ENCODE measurements at places on chromosomes 6 and 20.

- peak; percentile 16 for DNase-seq
These were observed 65.9 kb downstream of the PTPN1 start for GRCh38 chr20:50575865-50576720.

- DNase-seq, result no peak
These were observed 65.8 kb downstream of the ADTRP start for GRCh38 chr6:11712760-11713159.

GRCh38 chr6:30844118-30844535, 40.2 kb upstream of the DDR1 start:
- peak; percentile 12 for DNase-seq

- DNase-seq, result no peak
These were observed 14.6 kb upstream of the ZMYND8 start for GRCh38 chr20:47370850-47371782.

- DNase-seq, result no peak
These were observed 14.6 kb upstream of the ARMC12 start for GRCh38 chr6:35722121-35722761.

GRCh38 chr6:36360241-36361054, 23.8 kb upstream of the BNIP5 start:
- peak; percentile 74 for DNase-seq

DNA sequence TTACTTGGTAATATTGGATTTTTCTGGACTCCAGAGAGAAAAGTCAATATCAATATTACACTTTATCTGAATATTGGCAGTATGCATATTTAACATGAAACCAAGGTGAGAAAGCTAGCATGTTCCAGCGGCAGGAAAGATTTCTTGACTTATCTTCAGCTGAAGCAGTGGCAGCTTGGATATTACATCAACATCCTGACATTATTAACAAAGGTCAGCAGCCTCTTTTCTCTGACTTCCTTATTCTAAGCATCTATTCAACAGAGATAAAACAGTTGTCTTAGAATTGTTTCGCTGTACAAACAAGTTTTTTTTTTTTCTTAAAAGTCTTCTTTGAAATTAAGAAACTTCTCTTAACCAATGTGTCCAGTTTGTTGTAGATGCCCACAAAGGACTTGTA, 11.8 kb downstream of the DCBLD1 start:
- no peak for DNase-seq

DNA sequence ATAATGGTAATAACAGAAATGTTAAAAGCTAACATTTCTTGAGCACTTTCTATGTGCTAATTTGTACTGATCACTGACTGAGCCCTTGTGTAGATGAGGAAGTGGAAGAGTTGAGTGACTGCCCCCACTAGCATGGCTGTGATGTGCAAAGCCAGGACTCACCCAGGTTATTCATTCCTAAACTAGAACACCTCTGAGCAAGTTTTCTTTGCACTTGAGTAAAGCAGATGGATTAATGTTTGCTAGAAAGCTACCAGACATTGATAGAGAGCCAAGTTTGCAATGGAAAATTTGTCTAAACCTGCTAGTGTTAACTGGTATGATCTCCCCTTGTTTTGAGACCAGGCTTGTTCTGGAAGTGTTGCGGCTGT, 467.4 kb upstream of the PLCB4 start:
- DNase-seq, result no peak

- DNase-seq, result peak; percentile 70
These were observed 114.7 kb downstream of the PSMB1 start for GRCh38 chr6:170438402-170438753.

- DNase-seq, result peak; percentile 52
These were observed 260.6 kb downstream of the PRL start for GRCh38 chr6:22036275-22036674.

- no peak for DNase-seq
These were observed 83.7 kb downstream of the SLC22A3 start for GRCh38 chr6:160431791-160432404.

DNA sequence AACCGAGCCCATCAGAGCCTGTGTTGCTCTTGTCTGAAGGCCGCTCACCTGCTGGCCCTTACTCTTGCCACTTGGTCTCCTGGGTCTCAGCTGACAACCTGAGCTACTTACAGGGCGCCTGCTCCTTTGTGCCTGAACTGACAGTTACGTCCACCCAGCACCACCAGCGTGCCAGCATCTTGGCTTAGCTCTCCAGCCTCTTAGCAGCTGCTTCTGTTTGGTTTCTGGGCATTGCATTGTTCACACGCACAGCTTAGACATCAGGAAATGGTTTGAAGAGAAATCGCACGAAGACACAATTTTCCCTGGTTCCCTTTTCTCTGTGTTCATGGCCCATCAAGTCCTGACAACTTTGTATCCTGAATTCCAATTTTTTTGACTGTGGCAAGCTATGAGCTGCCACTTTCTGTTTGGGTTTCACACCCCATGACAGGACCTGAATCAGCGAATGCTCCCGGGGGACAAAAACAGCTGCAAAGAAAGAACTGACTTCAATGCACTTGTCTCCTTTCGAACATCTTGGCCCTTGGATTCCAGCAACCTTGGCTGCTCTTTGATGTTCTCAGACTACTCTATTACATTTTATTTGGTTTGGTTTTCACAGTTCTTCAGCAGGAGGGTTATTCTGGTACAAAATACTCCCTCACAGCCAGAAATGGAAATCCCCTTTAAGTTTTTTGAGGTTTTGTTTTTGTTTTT, 45.2 kb upstream of the LY86 start:
- DNase-seq, result no peak

DNA sequence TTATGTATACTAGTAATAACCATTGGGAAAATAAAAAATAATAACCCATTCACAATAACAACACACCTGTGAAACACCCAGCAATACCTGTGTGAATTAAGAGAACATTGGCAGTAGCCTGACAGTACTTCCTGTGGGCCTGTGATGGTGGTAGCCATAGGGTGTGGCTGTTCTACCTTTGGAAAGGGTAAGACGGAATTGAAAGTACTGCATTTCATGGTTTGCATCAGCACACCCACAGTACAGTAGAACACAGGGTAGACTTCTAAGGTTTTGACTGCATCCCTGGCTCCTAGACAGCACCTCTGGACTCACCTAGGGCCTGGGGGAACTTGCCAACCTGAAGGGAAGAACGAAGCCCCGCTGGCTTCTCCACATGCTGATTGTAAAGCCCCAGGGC, 279.8 kb downstream of the HTR1B start:
- no peak for DNase-seq

DNA sequence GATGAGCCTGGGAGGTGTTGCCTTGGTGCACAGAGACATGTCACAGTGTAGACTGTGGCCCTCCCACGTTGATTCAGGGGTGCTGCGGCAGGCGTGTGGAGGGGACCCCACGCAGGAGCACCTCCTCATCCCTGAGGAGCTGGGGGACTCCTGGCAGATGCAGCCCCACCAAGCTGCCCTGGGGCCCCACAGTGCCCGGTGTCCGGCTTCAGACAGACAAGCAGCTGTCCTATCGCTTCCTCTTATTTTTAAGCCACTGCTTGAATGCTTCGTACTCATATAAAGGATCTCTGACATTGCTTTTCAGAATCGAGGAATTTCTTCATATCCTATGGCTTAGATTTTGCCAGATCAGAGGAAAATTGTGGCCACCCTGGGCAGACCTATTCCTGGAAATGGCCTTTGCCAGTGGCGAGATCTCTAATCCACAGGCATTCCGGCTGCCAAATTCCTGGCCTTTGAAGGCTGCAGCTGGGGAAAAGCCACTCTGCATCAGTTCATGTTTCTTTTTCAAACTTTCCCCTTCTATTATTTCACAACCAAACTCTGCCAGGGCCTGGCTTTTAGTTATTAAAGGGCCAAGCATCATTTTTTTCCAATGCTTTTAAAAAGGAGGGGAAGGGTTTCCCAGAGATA, 337.0 kb downstream of the THBS2 start:
- DNase-seq, result no peak

DNA sequence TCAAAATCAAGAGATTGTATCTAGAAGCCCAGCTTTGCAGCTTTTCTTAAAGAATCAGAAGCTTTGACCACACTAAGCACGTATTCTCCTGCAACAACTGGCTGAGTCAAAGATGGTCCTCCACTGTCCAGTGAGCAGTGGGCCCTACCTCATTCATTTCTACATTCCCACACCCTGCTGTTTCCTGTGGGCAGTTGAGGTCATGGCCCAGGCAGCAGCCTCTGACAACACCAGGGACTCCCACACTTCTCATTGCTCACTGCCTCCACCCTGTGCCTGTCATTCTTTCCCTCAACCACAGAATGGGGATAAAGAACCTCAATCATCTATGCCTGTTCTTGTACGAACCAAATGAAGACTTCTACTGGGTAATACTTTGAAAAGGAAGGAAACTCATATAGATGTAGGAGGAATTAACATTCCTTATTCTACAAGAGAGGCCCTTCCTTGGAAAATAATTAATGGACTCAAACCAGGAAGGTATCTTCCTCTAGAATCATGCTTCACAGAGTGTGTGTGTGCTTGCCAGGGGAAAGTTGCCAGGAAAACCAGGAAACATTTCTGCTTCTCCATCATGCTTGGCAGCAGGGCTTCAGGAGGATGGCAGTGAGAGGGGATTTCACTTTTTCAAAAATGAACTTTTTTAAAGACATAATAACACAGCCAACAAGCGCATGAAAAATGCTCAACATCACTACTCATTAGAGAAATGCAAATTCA, 191.7 kb upstream of the RIN2 start:
- DNase-seq, result no peak

DNA sequence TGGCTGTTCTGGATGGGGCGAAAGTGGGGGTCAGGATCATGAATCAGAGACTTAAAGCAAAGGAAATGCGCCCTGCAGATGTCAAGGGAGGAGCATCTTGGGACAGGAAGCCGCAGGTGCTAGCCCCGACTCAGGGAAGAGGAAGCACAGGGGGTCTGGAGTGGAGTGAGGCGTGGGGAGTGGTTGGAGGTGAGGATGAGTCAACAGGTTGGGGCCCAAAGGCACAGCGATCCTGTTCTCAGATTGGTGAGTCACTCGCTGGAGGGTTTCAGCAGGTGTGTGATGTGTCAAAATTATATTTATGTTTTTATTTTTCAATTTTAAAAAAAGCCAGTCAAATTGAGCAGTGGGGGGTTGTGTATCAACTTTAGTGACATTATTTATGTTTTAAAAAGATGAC, 19.0 kb downstream of the PACSIN1 start:
- peak; percentile 38 for DNase-seq

DNA sequence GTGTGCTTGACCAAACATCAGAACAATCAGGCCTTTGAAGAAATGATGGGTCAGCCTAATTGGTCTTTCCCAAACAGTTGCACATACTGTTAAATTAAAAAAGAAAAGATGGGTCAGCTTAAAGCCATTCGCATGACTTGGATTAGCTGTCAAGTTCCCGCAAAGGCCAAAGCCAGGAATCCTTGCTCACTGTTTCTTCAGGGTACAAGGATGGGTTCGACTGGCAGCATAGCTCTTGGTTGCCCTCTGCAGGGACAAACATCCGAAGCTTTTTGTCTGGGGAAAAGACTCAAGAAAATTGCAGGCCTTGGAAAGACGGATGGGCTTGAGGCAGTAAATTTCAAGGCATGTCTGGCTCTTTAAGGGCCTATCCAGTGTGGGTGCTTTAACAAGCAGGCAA, 168.0 kb downstream of the HDGFL1 start:
- no peak for DNase-seq

- no peak for DNase-seq
These were observed 59.3 kb upstream of the CARMIL1 start for GRCh38 chr6:25219917-25220278.

DNA sequence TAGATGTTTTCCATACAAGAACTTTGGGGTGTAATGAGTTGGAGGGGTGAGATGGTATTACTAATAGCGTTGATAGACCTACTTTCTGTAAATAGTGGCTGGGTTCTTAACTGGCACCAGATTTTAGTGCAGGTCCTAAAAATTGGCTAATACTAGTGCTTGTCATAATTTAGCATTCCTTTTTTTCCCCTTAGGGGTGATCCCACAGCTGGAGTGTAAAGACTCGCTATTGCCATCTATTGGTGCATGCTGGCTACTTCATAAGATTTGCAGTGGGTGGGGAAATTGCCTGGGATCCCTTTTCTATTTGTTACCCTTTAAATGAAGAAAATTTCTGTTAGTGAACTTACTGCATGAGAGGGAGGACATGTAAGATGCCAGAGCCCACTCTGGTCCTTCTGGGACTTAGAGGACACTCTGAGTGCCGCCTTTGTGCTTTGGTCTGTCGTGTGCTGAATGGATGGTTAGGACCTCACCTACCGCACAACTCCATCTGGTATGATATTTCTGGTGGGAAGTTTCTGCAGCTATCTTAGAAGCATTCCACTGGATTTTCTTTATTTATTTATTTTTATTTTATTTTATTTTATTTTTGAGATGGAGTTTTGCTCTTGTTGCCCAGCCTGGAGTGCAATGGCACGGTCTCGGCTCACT, 195.5 kb downstream of the JARID2 start:
- DNase-seq, result peak; percentile 46

- DNase-seq, result no peak
These were observed 994 bp downstream of the CLDN20 start for GRCh38 chr6:155264693-155265320.

DNA sequence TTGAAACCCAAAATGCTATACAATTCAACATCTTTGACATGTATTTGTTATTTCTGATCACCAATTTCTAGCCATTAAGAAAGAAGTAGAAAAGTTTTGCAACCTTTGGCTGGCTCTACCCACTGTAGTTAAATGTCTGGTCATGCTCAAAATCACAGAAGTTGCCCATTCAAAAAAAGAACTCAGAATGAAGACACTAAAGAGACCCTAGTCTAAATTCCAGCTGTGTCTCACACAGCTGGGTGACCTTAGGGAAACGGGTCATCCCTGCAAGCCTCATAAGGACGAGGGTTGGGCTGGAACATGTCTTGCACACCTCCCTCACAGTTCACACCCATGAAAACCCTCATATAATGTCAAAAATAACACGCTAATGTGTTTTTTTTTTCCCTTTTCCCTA, 10.3 kb downstream of the FOXQ1 start:
- no peak for DNase-seq

DNA sequence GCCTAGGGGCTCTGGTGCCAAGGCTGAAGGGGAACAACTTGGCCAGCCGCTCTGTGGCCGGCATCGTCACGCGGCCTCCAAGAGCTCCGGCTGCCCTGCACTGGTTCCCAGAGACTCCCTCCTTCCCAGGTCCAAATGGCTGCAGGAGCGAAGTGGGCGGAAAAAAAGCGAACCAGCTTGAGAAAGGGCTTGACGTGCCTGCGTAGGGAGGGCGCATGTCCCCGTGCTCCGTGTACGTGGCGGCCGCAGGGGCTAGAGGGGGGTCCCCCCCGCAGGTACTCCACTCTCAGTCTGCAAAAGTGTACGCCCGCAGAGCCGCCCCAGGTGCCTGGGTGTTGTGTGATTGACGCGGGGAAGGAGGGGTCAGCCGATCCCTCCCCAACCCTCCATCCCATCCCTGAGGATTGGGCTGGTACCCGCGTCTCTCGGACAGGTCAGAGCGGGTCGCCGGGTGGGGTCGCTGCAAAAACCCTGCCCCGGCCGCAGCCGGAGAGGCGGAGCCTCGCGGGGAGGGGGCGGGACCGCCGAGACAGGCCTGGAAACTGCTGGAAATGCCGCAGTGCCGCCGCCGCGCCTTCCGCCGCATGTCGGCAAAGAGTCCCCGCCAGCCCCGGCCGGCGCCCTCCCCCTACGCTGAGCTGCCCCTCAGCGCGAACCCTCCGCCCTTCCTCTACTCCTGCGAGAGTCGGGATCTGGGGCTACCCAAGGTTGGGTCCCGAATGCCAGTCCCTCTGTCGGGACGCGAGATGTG, 814 bp upstream of the HSP90AB1 start:
- peak; percentile 82 for DNase-seq

- DNase-seq, result no peak
These were observed 10.1 kb upstream of the ZBTB12 start for GRCh38 chr6:31911826-31912585.
